ENCODE measurements at places on chromosomes 5 and 9. TPM values are rescaled to one million over a fixed set of nuclear protein-coding genes. Genes with fewer than 3 reads are reported as not detected.

The TSC1 gene
- 17.3 TPM for total RNA-seq

The CACNA1B gene
- under 0.01 TPM for total RNA-seq

The PCDHGC5 gene
- total RNA-seq: 1.2 TPM

The SLC34A3 gene
- total RNA-seq: not detected

The GADD45G gene
- total RNA-seq: not detected

The SPACA9 gene
- 5.6 TPM for total RNA-seq

The TEK gene
- 0.23 TPM for total RNA-seq

The LOX gene
- 1.4 TPM for total RNA-seq

The PAEP gene
- not detected for total RNA-seq

The HMGCS1 gene
- 212 TPM for total RNA-seq

The CCDC192 gene
- not detected for total RNA-seq

The CEL gene
- 0.08 TPM for total RNA-seq

The SLC45A2 gene
- total RNA-seq: not detected

The NR5A1 gene
- total RNA-seq: not detected

The ADAMTS2 gene
- total RNA-seq: 0.23 TPM

The ZDHHC21 gene
- 3.3 TPM for total RNA-seq

The C9 gene
- 0.08 TPM for total RNA-seq

The WHRN gene
- total RNA-seq: 3.7 TPM

The CMYA5 gene
- total RNA-seq: not detected

The WDR31 gene
- 0.27 TPM for total RNA-seq

The NEUROG1 gene
- total RNA-seq: not detected

The NRARP gene
- 1.1 TPM for total RNA-seq

The OR13J1 gene
- not detected for total RNA-seq

The CCDC152 gene
- total RNA-seq: 5.3 TPM

The ADRB2 gene
- 11.9 TPM for total RNA-seq

The CDC20B gene
- total RNA-seq: not detected

The ACO1 gene
- total RNA-seq: 30.2 TPM

The AQP7 gene
- not detected for total RNA-seq

The NDUFS4 gene
- total RNA-seq: 145 TPM
